ENCODE measurements at places on chromosomes 16 and 17.
A peak's percentile ranks its signal among the peaks of the same experiment; 100 is the strongest.

GRCh38 chr17:75116737-75117136, 7.0 kb downstream of the ARMC7 start:
- DNase-seq: no peak

- DNase-seq: no peak
These were observed 6.7 kb downstream of the MMD start for GRCh38 chr17:55414983-55415382.

- DNase-seq: no peak
These were observed 93.8 kb upstream of the PLEKHM1 start for GRCh38 chr17:45584092-45585036.

DNA sequence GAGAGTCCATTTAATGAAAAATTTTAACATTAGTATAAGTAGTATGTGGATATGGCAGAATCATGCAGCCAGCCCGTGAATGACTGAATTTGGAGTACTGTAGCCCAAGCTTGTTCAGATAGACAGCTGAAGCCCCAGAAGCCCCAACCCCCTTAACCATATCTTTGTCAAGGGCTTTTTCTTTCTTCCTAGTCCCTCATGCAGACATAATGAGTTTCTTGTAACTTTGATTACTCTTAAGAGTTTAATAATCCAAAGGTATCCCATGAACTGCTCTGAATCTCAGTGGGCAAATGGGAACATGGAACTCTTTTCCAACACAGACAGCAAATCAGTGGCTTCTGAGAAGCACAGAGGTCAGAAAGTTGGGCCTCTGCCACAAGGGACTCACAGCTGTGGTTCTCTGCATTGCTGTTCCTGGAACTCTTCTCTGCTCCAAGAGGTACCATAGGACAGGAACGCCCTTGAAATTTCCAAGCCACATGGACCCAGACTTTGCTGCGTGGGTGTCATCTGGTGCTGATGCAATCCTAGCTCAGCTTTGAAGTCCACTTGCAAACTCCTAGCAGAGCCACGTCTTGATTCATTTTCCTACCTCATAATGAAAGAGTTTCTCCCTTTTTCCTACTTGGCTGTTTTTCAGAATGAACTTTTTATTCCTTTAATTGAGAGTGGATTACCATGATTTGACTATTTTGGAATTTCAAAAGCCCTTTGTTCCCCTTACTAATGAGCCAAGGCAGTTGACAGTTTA, 18.1 kb downstream of the LYRM1 start:
- DNase-seq: no peak

DNA sequence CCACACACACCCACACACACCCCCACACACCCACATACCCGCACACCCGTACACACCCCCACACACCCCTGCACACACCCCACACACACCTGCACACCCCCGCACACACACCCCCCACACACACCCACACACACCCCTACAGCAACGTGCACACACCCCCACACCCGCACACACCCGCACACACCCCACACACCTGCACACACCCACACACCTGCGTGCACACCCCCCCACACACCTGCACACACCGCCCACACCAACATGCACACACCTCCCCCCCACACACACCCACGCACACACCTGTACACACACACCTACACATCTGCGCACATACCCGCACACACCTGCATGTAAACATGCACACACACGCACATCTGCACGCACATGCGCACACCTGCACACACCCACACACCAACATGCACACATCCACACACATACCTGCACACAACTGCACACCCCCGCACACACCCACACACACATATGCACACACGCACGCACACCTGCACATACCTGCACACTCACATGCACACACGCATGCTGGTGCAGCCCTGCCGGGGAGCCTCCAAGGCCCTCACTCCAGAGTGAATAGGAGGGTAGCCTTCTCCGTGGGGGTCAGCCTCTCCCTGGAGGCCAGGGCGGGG, 7.5 kb downstream of the ASPSCR1 start:
- no peak for DNase-seq

GRCh38 chr16:88619859-88620815, 18.2 kb upstream of the IL17C start:
- DNase-seq: no peak

DNA sequence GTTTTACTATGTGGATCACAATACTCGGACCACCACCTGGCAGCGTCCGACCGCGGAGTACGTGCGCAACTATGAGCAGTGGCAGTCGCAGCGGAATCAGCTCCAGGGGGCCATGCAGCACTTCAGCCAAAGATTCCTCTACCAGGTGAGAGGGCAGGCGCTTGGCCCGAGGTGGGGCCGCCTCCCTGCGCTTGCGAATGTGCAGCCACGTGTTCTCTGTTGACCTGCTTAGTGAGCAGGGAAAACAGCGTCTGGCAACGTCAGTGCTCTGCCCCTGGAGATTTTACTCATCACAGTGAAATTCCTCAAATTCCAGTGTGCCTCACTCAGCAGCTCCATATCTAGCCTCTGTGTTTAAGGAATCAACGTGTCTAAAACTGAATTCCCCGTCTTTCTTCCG, 33.4 kb upstream of the CLEC18A start:
- DNase-seq: no peak

DNA sequence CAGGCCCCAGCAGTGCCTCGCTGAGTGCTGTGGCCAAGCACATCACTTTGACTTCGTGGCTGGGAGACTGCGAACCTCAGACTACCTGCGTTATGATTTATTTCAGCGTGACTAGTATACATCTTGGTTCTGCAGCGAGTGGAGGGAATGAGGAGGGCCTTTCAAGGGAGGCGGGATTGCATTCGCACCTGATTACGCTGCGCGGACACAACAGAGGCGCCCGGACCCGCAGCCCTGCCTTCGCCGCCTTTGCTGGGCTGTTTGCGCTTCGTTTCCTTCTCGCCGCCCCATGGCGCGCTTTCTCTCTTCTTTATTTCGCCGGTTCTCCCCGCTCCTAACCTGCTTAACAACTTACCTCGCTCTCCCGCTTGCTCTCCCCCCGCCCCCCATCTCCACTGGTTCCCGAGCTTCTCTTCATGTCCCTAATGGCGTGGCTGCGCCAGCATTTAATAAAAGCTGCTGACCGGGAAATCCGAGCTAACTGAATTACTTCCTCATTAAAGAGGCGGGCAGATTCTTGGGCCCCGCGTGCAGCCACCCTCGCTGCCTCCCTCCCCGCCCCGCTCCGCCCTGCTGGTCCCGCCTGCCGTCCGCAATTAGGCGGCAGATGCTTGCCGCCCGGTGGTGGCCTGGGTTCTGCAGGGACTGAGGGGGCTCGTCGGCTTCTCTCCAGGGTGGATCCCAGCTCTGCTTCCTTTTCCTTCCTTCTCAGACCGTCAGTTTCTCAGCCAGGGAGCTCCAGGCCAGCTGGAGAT, 257.6 kb upstream of the SDK2 start:
- DNase-seq: peak; percentile 6

- DNase-seq: no peak
These were observed 18.8 kb downstream of the UTP18 start for GRCh38 chr17:51279183-51279582.

GRCh38 chr17:71828182-71828596, 292.6 kb upstream of the SOX9 start:
- no peak for DNase-seq

GRCh38 chr17:39118674-39119419, 32.6 kb downstream of the PLXDC1 start:
- DNase-seq: no peak

DNA sequence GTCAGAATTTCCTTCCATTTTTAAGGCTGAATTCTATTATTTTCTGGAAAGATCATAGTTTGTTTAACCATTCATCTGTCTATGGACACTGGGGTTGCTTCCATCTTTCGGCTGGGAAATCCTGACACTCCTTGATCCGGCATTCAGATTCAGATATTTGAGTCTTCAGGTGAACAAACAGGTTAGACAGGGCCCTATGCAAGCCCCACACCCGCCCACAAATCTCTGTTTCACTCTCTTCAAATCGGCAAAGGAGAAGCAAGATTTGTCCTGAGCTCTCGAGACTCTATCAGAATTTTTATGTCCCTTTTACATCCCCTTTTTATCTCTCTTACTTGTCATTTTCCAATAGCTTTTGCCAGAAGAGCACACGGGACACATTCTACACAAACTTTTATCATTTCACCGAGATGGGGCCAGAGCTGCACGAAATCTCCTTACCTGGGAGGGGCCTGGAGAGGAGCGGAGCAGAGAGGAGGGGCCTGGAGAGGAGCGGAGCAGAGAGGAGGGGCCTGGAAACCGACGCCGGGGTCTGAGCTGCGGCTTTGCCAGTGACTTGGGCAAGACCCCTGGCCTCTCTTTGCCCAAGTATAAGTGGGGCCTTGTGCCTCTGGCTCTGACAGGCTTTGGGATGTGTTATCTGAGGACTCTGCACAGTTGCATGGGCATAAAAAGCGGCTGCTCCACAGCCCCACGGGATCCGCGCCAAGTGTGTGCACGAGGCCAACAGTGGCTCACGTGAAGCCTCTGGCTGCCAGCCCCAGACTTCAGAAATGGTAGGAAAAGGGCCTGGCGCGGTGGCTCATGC, 54.3 kb upstream of the RBFOX3 start:
- DNase-seq: no peak

DNA sequence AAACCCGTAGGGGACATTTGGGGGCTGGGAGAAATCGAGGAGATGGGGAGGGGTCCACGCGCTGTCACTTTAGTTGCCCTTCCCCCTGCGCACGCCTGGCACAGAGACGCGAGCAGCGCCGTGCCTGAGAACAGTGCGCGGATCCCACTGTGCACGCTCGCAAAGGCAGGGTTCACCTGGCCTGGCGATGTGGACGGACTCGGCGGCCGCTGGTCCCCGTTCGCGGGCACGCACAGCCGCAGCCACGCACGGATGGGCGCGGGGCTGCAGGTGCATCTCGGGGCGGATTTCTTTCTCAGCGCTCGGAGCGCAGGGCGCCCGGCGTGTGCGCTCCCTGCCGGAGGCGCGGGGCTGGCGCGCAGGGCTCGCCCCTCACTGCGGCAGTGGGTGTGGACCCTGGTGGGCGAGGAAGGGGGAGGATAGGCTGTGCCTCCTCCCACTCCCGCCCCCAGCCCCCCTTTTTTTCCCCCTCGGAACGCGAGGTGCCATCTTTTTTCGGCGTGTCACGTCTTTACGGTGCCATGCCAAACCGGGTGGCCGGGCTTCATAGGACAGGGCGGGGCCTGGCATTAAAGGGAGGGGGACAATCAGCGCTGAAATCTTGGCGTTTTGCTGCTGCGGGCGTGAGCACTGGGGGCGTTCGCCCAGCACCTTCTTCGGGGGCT, 1.1 kb downstream of the MAPT start:
- no peak for DNase-seq

- DNase-seq: no peak
These were observed 743 bp downstream of the WIPI1 start for GRCh38 chr17:68456339-68457167.

DNA sequence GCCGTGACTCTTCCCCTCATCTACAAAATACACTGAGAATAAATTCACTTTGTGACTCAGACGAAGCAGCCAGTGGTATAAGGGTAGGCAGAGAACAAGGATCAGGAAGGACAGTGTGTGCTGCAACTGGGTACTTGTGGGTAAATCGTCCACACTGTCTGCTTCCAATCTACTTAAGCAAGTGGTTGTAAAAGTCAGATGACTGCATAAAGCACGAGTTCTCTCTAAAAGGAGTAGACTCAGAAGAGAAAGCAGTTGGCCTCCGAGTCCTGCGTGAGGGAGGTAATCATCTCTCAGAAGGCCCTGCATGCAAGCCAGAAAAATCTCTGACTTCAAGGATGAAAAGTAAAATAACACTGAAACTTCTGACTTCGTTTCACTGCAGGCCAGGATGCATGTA, 43.1 kb downstream of the ANKFY1 start:
- DNase-seq: no peak

DNA sequence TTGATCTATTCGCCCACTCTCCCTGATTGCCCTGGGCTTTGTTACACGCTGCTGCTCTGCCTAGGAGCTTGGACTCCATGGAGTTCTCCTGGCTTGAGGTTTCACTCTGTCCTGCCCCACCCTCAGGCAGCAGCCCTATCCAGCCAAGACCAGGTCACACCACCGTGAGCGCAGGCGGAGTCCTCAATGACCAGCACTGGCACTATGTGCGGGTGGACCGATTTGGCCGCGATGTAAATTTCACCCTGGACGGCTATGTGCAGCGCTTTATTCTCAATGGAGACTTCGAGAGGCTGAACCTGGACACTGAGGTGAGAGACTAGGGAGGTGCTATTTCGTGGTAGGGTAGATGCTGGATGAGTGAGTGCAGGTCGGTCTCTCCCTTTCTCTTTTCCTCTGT, 3.5 kb downstream of the CNTNAP1 start:
- no peak for DNase-seq

- no peak for DNase-seq
These were observed 14.0 kb downstream of the HERPUD1 start for GRCh38 chr16:56945847-56946527.

- no peak for DNase-seq
These were observed 106.3 kb downstream of the RAP1GAP2 start for GRCh38 chr17:2902546-2902945.

- no peak for DNase-seq
These were observed 89.7 kb downstream of the MARCHF10 start for GRCh38 chr17:62718429-62718828.

DNA sequence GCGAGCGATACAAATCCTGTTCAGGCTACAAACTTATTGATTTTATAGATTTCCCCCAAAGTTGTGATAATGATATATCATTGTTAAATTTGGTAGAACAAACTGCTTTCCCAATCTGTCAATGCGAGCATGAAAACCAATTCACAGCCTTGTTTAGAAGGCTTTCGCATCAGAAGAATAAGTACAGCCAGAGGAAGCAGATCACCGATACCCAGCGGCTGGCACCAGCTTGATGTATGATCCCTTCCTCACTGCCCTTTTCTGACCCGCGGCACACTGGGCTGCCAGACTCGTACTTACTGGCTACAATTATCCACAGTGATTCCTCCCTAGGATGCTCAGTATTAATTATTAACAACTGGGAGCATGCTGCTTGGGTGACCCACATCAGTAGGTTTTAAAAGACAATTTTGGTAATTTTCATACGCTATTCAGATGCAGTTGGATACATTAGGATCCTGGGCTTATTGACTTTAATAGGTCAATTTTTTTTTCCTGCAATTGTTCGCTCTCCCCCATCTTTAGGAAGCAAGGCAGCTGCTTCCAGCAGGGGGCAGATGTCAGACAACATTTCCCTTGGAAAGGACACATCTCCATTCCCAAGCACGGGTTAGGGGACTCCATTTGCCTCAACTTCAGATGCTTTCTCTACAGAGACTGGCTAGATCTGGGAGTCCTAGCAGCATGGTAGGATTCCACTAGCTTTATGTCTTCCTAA, 582.7 kb upstream of the PSMD7 start:
- no peak for DNase-seq

GRCh38 chr17:55490376-55490775, 20.9 kb downstream of the SMIM36 start:
- no peak for DNase-seq

DNA sequence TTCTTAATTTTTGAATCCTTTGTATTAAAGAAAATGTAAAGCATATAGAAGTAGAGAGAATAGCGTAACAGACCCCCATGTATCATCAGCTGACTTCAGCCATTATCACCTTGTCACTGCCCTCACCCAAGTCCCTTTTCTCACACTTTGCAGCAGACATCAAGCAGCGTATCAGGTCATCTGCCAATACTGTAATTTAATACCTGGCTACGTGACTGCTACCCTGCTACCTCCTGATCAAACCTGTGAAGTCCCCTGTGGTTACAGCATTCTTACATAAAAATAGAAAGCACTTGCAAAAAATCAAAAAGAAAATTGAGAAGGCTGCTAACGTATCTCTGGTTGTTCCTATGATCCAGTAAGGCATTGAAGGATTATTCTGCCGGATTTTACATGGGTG, 96.4 kb downstream of the PLCG2 start:
- no peak for DNase-seq
